Right lobe of liver (tissue), 6 donors: ENCODE measurements at places on chromosomes 2 and 18. TPM values are rescaled to one million over a fixed set of nuclear protein-coding genes. Genes with fewer than 3 reads are reported as not detected.

Gene SEH1L
- total RNA-seq, result 22.3 TPM

Gene APCDD1
- 0.42 TPM for total RNA-seq

Gene PELI1
- 6.1 TPM for total RNA-seq

Gene PHOSPHO2
- 2.4 TPM for total RNA-seq

- no peak for DNase-seq
Observed at GRCh38 chr18:8515142-8515865, 93.9 kb upstream of the RAB12 start.

DNA sequence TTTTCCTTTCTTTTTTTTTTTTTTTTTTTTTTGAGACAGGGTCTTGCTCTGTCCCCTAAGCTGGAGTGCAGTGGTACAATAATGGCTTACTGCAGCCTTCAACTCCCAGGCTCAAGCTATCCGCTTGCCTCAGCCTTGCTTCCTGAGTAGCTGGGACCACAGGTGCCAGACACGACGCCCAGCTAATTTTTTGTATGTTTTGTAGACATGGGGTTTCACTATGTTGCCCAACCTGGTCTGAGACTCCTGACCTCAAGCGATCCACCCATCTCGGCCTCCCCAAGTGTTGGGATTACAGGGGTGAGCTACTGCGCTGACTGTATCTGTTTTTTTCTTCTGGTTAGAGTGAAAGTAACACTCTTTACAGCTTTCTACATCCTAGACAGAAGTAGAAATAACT is 240.3 kb upstream of the FBXO11 start:
- DNase-seq, result no peak

GRCh38 chr2:151277067-151277466 is 12.4 kb downstream of the NMI start:
- DNase-seq, result no peak
